ENCODE measurements at places on chromosomes 1 and 21.

- peak; percentile 82 for DNase-seq
Measured at GRCh38 chr21:45590246-45590725, 48.0 kb upstream of the SLC19A1 start.

DNA sequence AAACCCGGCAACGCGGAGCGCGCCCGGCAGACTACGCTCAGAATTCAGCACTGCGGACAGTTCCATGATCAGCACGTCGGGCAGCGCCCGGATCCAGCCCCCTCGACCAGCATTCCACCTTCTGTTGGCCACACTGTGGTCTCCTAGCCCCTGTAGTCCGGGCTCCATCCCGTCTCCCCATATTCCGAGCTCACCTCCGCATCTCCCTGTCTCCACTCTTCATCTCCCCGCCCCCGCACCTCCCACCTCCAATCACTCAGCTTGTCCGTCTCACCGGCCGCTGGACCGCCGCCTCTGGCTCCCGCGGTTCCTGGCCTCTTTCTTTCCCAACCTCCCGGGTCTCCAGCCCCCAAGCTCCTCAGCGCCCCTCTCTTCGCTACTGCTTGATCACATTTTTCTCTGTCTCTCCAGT lies 500 bp downstream of the EPHA10 start:
- peak; percentile 81 for DNase-seq

- peak; percentile 56 for DNase-seq
Measured at GRCh38 chr21:44455524-44456213, 359 bp downstream of the LRRC3 start.

DNA sequence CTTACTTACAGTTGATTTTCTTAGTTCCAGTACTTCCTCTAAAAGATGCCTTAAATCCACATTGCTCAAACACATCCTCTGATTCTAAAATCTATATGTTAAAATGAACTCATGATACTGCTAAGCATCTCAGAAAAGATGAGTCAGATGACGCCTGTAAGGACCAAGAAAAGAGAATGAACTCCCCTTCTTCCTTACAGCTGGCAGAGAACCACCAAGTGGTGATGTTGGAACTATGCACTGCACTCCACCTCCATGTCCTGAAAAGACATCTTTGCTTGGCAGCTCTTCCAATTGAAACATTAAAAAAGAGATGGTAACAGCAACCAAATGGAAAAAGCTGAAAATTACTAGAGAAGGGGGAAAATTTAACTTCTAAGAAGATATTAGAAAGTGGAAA lies 648.8 kb downstream of the PTPRC start:
- DNase-seq = no peak

- DNase-seq = peak; percentile 49
Measured at GRCh38 chr1:229092377-229093237, 178.3 kb upstream of the RAB4A start.

DNA sequence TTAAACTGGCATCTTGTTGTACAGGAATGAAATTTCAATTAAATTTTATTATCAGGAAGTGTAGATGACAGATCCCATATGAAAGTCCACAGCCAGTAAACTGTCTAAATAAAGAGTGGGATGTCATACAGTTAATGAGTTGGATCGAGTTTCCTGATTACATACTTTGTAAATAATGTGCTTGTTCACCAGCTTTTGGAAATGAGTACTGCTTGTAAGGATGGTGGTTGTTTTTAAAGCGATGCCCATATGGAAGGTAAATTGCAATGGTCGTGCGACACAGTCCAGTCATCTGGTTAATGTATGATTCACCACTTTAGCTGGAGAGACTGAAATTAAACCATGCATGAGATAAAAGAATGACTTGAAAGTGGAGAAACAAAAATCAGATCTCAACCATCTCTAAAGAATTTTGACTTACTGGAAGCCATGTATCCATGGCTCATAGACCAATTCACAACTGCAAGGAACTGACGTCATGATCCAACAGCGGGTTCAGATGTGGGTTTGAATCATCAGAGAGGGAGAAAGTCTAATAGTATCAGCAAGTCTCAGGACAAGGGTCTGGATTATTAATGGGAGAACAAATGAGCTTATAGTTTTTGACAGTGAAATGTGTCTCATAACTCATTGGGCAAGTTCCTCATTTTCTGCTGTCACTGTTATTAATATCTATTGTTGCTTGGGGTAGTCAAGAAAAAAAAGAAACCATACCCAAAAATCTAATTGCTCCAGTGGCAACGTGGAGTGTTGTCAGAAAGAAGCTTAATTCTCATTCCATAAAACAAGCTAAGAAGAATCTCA lies 49.0 kb downstream of the MAP10 start:
- no peak for DNase-seq

GRCh38 chr1:162179121-162179520 lies 109.6 kb downstream of the NOS1AP start:
- no peak for DNase-seq

DNA sequence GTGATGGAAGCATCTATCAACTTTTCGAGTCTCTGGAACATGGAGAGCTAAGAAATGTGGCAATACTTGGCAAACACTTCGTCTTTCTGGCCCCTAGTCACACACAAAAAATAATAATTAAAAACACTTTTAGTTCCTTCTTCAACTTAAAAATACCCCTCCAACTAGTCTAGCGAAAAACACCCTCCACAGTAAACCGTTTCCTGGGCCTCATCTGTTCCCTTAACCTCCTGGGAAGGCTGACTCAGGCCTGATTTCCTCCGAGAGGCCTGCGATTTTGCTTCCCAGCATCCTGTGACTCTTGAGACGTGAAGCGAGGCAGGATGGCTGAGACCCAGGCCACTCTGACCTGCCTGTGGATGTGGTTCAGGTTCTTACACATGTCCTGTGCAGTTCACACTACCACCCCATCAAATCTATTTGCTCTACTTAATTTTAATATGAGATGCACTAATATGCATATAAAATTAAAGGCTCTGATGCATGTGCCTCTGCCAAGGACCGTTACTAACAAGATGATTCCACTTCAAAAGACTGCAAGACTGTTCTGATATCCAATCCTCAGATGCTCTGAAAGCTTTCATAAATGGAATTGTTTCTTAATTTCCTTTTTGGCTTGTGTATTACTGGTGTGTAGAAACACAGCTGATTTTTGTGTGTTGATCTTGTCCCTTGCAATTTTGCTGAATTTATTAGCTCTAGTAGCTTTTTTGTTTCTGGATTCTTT lies 3.5 kb downstream of the NAV1 start:
- no peak for DNase-seq

GRCh38 chr1:186301448-186301847 lies 73.6 kb downstream of the TPR start:
- DNase-seq = no peak

GRCh38 chr1:205523261-205523890 lies 18.9 kb downstream of the CDK18 start:
- no peak for DNase-seq

- no peak for DNase-seq
Measured at GRCh38 chr1:100736746-100737145, 17.2 kb downstream of the VCAM1 start.

- DNase-seq = no peak
Measured at GRCh38 chr1:64920941-64921589, 45.3 kb downstream of the JAK1 start.

GRCh38 chr1:73382966-73383365 lies 815.0 kb downstream of the LRRIQ3 start:
- DNase-seq = no peak

DNA sequence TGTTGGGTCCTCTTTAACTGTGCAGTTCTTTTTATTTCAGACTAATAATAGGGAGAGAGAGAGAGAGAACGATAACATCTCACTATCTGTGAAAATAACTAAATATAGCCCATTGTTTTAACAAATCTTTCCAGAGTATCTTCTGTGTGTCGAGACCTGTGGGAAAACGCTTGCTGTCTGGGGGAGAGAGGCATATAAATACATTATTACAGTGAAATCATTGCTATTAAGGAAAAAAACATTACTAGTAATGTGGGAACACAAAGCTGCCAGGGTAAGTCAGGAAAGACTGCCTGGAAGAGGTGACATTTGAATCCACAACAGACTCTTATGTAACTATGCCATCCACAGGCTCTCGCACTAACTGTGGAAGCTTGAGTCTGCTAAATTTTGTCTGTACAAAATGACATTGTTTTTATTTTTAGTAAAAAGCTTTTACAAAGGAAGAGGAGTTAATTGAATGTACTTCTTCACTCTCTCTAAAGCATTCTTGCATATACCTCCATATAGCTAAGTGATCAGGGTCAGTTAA lies 59.8 kb upstream of the PGD start:
- no peak for DNase-seq

DNA sequence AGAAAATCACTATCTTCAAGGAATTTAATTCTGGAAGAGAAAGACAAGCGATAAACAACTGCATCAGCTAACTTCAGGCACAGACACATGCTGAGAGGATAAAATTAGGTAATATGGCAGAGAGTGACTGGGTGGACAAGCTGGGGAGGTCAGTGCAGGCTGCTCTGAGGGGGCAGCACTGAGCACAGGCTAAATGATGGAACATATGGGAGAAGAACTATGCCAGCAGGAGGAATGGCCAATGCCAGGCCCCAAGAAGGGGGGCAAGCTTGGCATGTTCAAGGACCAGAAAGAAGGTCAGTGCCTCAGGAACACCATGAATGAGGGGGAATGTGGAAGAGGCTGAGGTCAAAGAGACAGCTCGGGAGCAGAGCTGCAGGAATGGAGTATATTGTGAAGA lies 190.7 kb upstream of the MAP1LC3C start:
- no peak for DNase-seq

GRCh38 chr1:113434081-113434873 lies 44.0 kb downstream of the MAGI3 start:
- DNase-seq = no peak

GRCh38 chr21:46124083-46124925 lies 26.4 kb downstream of the COL6A2 start:
- peak; percentile 20 for DNase-seq

DNA sequence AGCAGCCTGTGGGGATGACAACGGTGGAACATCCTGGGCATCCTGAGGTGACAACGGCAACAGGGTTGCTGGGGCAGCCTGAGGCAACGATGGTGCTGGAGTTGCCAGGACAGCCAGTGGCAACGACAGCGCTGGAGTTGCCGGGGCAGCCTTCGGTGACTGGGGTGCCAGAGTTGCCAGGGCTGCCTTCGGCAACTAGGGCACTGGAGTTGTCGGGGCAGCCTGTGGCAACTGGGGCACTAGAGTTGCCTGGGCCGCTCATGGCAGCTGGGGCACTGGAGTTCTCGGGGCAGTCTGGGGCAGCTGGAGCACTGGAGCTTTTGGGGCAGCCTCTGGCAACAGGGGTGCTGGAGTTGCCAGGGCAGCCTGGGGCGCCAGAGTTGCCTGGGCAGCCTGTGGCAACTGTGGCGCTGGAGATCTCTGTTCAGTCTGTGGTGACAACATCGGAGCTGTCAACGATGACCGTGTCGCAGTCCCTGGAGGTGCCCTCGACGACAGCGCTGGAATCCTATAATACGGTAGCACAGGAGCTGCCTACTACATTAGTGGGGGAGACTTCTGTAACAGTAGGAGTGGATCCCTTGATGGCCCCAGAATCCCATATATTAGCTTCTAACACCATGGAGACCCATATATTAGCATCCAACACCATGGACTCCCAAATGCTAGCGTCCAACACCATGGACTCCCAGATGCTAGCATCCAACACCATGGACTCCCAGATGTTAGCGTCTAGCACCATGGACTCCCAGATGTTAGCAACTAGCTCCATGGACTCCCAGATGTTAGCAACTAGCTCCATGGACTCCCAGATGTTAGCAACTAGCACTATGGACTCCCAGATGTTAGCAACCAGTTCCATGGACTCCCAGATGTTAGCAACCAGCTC lies 8.2 kb downstream of the SON start:
- DNase-seq = no peak

DNA sequence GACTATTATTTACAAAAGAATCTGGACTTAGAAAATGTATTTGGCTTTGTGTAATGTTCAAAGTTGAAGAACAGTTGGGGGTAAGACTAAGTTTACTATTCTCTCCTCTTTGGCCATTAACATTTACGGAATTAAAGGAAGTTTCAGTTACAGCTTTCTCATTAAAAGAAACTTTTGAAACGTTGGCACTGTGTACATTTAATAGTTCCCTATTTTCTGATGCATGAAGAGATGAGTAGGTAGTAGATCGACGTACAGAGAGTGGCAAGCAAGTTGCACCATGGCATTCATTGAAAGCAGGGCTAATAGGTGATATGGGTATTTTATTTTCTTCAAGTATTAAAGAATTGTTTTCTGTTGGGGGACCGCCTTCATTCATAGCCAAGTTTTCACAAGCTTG lies 3.2 kb downstream of the ASPM start:
- no peak for DNase-seq

GRCh38 chr1:47432071-47433036 lies 5.5 kb upstream of the FOXD2 start:
- DNase-seq = peak; percentile 87

- no peak for DNase-seq
Measured at GRCh38 chr1:51385776-51386175, 55.4 kb upstream of the TTC39A start.

DNA sequence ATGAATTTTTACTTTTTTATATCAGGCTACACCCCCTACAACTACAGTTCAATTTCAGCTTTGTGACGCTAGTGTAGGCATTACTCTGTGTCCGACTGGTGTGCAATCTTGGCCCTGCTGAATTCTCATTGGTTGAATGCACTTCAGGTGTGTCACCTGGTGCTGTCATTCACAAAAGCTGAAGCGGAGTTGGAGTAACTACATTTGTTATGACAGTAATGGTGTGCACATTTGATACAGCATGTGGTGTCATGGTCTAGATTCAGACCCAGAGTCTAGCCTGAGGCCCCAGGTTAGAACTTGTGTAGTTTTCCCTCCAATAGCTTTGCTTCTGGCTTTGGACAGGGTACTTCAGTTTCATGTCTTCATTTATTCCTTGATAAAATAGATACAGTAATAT lies 88.7 kb downstream of the C1orf94 start:
- no peak for DNase-seq

- DNase-seq = peak; percentile 51
Measured at GRCh38 chr1:24322470-24323177, 3.5 kb downstream of the GRHL3 start.

GRCh38 chr1:975365-975764 lies 6.5 kb downstream of the PERM1 start:
- no peak for DNase-seq

GRCh38 chr1:3483801-3484444 lies 29.5 kb downstream of the ARHGEF16 start:
- peak; percentile 81 for DNase-seq

- DNase-seq = no peak
Measured at GRCh38 chr1:116912846-116913245, 3.1 kb downstream of the PTGFRN start.

DNA sequence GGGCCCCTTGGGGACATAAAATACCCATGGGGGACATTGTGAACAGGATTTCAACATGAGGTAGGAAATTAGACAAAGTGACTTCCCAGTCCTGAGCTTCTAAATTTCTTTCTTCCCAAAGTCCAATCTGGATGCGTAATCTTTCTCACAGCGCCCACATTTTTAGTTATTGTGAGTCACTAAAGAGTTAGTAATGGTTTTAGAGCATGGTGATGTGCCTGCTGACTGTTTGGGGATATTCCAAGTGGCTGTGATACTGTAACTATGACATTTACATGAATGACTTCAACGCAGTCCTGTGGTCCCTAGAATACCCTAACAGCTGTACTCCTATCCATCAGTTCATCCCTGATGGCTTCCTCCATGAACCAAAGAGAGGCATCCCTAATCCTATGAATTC lies 224.0 kb upstream of the COA6 start:
- DNase-seq = no peak

Measured in H9 (cell line).